ENCODE measurements at places on chromosomes 3 and 15. TPM values are rescaled to one million over a fixed set of nuclear protein-coding genes. Genes with fewer than 3 reads are reported as not detected.

Gene LSMEM2
- total RNA-seq = not detected

Gene BTBD1
- total RNA-seq = 63.4 TPM

Gene PCLAF
- 163 TPM for total RNA-seq

Gene ZNF660
- not detected for total RNA-seq

Gene SENP8
- total RNA-seq = 2.1 TPM

Gene EPHB3
- total RNA-seq = 0.77 TPM

Gene TNFAIP8L3
- total RNA-seq = 29.1 TPM

Gene CLSTN2
- 0.03 TPM for total RNA-seq

Gene SHF
- 0.65 TPM for total RNA-seq

Gene MRPS11
- 111 TPM for total RNA-seq

Gene DUT
- total RNA-seq = 114 TPM
